ENCODE measurements at places on chromosomes 2 and 18.

DNA sequence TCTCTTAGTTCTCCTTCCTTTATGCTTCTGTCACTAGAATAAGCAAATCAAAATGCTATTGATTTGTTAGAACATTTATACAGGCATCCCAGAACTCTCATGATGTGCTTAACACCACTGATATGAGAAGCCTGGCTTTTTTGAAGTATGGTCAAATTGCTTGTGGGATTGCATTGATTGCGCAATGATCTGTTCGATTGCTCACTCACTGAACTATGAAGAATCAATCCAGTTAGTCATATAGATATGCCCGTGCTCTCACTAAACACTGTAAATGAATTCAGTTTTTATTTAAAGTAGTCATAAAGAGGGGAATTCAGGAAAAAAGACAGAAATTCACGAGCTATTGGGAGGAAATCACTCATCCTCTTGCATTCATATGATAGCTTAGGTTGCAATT lies 1237.8 kb downstream of the SUCLG1 start:
- DNase-seq = no peak

DNA sequence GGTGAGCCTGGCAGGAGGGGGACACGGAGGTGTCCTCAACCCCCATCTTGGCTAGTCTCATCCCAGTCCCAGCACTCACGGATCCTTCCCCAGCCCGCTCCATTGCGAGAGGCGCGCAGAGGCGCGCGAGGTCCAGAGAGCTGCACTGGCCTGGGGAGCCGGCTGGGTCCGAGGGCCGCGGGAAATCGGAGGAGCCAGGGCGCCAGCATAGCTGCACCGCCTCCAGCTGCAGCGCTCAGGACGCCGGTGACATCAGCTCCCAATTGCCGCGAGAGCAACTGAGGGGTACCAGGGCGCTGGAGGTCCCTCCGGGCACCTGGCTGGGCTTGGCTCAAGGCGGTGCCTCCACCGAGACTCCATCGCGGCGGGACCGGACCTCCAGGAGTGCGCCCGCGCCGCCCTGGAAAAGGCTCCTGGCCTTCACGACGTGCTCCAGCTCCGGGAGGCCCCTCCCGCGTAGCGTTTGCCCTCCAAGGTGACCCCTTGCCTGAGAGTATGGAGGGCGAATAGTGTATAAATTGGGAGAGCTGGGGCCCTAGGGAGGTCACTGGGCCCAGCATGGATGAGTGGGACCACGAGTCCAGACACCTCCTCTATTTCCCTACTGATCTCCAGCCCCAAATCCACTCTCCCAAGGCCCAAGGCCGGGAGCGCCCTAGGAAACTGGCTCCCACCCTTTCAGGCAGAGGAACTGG lies 5.5 kb downstream of the RTKN start:
- no peak for DNase-seq

- DNase-seq = no peak
Observed at GRCh38 chr2:239381709-239382134, 19.1 kb downstream of the HDAC4 start.

DNA sequence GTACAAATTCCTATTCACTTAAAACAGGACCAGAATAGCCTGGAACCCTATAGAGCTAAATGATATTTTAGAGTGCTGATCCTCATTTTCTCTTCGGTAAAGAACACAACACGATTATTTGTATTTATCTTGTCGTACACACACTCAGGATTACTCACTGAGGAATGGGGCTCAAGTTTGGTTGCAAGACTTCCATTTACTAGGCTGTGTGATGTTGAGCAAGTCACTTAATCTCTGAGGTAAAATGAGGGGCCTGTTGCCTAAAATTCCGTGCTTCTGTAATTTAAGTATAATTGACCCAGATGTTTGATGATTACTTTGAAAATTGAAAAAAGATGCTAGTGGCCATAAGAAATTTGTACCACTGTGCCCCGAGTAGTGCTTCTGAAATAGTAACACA lies 42.6 kb upstream of the MAP4K3 start:
- no peak for DNase-seq

GRCh38 chr2:3667151-3667631 lies 9.2 kb downstream of the ALLC start:
- no peak for DNase-seq
